ENCODE measurements at places on chromosomes 13 and 19.
A peak's percentile ranks its signal among the peaks of the same experiment; 100 is the strongest.

GRCh38 chr19:49875857-49876421 is 1.2 kb downstream of the AKT1S1 start:
- DNase-seq = no peak

GRCh38 chr13:98368019-98368418 is 190.9 kb upstream of the RNF113B start:
- no peak for DNase-seq

- no peak for DNase-seq
These were observed 476.7 kb downstream of the RFC3 start for GRCh38 chr13:34294483-34295129.

GRCh38 chr13:92547266-92547665 is 679.3 kb upstream of the GPC6 start:
- DNase-seq = no peak

DNA sequence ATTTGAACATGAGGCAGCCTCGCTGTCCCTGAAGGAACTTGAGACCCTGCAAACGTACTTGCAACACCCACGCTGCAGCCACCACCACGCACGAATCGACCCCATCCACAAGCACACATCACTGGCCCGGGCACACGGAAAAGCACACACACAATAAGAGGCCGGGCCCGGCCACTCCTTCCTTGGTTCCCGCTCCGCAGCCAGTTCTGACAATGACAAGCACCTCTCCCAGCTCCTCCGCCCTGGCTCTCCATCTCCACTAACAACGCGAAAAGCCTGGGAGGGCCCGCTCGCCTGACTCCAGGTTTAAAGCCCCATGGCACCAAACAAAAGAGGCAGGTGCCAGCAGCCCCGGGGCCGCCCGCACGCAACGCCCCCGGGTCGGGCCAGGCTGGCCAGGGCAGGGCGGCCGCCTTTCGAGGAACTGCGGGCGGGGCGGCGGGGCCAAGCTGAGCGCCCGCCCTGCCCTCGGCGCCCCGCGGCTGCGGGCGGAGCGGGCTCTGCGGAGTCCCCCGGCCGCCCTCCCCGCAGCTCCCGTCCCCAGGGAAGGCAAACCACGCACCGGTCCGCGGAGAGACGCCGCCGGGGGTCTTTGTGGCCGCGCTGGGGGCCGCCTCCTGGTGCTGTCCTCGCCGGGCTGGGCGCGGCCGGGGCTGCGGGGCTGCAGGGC is 495 bp downstream of the DCLK1 start:
- DNase-seq = no peak

- no peak for DNase-seq
These were observed 216.5 kb downstream of the EFNB2 start for GRCh38 chr13:106318941-106319411.

DNA sequence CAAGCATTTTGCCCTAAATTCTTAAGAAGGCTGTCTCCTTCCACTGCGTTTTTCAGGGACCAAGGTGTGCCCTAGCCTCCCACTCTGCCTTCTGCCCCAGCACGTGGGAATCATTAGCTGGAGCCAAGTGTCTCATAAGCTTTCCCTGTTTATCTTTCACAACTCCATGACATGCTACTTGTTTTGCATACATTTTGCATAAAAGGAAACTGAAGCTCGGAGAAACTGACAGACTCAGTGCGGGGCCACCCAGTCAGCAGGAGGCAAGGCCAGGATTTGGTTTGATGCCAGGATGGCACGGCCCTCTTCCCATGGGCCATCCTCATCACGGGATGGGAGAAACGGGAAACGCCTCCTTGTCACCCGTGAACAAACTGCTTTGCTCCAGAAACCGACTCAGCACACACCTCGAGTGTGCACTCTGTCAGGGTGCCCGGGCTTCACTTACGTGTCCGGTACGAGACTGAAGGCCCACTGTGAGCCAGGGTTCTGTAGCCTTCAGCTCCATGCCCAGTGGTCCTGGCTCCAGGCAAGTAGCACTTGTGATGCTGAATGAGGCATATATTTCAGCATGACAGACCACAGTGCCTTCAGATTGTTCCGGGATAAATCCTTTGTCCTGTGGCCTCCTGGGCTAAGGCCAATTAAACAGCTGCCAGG is 9.6 kb downstream of the CEBPA start:
- DNase-seq = no peak

DNA sequence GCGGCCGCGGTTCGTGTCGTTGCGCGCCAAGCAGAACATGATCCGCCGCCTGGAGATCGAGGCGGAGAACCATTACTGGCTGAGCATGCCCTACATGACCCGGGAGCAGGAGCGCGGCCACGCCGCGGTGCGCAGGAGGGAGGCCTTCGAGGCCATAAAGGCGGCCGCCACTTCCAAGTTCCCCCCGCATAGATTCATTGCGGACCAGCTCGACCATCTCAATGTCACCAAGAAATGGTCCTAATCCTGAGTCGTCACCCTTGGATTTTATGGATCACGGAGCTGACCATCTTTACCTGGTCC is 475 bp downstream of the MRPL57 start:
- DNase-seq = no peak

DNA sequence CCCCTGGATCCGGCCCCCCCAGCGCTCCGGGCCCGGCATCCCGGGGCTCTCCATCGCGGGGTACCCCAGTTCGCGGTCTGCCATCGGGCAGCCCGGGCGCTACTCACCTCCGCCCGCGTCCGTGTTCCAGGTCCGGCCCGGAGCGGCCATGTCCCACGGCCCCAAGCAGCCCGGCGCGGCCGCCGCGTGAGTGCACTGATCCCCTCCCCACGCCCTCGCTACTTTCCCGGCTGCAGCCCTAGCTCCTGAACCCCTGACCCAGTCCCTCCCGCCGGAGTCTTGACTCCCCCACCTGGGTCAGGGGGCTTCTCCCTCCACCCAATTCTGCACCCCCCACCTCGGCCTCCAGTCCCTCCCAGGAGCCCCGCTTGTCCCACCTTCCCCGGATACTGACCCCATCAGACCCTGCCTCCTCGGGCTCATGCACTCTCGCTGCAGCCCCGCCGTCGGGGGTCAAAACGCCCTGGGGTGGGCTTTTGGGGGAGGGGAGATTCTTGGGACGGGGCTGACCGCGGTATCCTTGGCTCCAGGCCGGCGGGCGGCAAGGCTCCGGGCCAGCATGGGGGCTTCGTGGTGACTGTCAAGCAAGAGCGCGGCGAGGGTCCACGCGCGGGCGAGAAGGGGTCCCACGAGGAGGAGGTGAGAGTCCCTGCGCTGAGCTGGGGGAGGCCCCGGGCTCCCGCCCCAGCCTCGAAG is 566 bp downstream of the HMG20B start:
- no peak for DNase-seq

- no peak for DNase-seq
These were observed at the start of gene LPAR2 for GRCh38 chr19:19627621-19628500. TSS of gene LPAR2 (minus strand) at chr19:19628220. CDS start at chr19:19627275, 945 bp downstream.

- no peak for DNase-seq
These were observed 2.3 kb upstream of the REX1BD start for GRCh38 chr19:18586306-18586705.

DNA sequence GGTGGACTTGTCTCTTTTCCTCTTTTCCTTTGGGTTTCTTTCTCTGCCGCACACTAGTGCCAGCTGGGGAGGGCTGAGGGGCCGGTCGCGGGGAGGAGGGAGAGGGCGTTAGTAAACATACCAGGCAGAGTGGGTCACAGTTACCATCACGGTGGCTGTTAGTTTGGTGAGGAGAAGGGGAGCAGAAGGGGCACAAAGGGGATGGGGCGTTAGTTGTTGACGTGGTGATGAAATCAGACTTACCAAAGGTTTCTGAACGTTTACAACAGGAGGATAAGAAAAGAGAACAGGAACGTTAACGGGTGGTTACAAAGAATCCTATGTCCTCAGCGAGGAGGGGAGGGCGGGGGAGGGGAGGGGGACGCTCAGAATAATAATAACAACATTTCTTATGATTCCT is 77.9 kb downstream of the PTPRS start:
- no peak for DNase-seq

DNA sequence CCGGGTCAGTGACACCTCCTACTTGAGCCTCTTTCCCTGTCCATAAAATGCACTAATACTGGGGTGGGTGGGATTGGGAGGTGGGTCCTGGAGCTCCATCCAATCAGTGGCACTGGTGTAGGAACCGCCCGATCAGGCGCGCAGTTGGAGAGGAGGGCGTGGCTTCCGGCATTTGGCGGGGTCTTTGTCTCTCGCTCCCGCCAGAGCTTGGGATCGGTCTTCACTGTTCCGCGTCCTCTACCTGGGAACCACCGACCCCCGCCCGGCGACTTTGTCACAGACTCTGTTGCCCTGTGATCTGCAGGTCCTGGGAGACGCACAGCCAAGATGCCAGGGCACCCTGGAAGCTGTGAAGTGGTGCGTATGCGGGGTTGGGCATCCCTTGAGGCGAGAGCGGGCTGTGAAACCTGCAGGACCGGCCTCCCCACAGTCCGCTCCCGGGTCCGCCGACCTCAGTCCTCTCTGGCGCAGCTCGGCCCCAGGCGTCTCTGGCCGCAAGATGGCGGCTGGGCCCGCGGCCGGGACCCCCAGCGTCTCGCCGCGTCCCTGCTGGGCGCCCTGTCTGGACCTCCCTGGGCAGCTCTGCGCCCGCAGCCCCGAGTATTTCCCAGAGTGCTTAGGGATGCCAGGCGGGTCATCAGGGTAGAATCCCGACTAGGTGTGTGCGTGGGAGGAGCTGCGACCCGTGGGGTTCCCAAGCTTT is 41.6 kb upstream of the ZNF730 start:
- no peak for DNase-seq

GRCh38 chr13:41864658-41865057 is 96.3 kb downstream of the VWA8 start:
- DNase-seq = no peak

DNA sequence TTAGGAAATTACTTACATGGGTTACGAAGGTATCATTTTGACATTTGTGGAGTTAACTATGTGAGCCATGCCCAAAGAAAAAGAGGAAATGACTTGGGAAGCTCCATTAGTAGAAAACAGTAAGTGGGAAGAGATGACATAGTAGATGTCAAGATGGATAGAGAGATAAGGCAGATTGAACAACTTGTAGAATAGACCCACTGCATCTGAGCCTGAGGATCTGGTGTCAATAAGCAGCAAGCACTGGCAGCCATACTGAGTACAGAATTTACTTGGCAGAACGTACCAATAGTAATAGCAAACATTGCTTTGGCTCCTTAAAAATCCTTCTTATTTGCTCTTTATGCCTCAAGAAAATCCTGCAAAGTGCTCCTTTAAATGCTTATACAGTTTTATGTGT is 203.8 kb downstream of the GPC6 start:
- no peak for DNase-seq

- no peak for DNase-seq
These were observed 134.7 kb downstream of the MIPEP start for GRCh38 chr13:23754506-23754905.

DNA sequence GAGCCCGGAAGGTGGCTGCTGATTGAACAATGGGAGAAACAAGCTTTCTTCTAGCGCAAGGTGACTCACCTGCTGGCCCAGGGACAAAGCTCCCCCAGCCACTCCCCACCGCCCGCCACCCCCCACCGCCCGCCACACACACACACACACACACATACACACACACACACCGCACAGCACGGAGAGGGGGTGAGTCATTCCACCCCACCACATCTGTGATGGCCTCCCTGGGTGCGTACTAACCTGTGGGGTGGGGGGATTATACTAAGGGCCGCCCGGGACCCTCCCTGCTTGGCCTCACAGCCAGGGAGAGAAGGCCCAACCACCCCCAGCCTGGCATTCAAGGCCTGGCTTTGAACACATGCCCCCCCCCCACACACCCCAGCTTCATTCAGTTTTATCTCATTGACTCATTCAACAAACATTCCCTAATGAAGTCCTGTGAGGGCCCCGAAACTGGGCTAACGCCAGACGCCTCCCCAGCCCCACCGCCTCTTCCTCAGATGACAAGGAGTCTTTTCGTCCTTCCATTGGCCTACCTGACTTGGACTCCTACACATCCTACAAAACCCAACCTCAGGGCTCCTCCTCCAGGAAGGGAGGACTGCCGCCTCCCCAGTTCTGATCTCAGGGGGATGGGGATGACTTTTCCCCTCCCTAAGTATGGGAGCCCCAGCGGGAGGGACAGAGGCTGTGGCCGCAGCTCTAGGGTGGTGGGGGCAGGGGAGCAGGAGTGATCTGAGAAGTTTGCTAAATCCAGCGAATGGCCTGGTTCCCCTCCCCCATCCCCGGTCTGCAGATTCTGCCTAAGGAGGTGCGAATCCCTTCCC is 5.8 kb upstream of the ONECUT3 start:
- DNase-seq = no peak

GRCh38 chr13:21738630-21739029 is 67.8 kb downstream of the FGF9 start:
- DNase-seq = no peak

DNA sequence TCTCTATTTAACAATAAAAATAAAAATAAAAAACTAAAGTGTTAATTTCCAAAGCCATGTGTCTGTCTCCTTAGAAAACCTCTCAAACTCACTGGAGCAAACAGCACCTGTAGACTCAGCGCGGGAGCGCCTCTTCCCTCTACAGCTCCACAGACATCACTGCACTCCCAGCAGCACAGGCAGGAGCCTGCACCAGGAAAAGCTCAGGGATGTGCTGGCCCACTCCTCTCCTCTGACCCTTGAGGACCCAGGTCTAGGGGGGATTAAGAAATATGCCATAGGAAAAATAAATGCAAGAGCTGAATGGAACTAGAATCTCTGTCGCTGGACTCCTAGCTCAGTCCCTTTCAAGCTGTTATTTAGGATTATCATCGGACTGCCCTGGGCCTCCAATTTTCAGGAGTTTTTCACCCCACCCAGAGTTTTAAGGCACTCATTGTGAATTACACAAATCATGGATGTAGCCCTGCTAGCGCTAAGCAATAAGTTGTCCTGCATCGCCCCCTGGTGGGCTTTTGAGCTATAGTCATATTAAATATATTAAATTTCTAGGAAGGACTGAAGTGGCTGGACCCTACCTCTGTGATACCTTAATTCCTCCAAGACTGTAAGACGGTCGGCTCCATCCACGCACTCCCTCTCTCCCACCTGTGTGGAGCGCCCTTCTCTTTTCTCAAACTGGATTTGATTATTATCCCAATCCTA is 333.9 kb downstream of the UQCRFS1 start:
- DNase-seq = peak; percentile 13

DNA sequence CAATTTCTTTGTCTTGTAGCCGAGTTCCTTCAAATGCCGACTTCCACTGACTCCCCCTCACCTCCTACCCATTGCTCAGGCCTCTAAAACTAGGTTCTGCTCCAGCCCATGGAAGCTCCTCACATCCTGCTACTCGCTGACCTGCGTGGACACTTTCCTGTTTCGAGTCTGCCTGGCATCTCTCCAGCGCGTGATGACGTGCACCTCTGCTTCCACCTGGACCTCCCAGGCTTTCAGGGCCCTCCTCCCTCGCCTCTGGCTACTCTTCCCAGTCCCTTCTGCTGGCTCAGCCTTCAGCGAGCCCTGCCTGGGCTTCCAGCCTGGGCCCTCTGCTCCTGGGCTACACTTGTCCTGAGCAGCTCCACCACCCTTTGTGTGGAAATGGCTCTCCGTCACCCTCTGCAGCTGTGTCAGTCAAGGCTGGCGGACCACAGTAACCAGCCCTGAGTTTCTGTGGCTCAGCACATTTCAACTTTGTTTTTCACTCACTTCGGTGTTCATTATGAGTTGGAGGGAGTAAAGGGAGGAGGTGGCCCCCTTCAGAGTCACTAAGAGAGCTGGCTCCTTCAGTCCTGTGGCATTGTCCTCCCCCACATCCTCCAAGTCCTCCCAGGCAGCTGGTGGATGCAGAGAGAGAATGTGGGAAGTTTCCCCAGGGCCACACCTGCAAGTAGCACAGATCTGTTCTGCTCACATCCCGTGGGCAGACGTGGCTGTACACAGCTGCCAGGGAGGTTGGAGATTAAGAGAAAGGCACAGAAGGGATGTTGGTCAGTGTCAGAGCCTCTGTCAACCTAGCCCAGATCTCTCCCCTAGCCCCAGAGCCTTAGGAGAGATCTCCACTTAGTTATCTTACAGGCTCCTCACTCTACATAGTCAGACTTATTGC is 49.4 kb downstream of the SERP2 start:
- no peak for DNase-seq

GRCh38 chr19:53782698-53783097 is 41.4 kb downstream of the NLRP12 start:
- no peak for DNase-seq
